Urothelium cell line (cell line): ENCODE measurements at places on chromosomes 13 and 19.
A peak's percentile ranks its signal among the peaks of the same experiment; 100 is the strongest.

DNA sequence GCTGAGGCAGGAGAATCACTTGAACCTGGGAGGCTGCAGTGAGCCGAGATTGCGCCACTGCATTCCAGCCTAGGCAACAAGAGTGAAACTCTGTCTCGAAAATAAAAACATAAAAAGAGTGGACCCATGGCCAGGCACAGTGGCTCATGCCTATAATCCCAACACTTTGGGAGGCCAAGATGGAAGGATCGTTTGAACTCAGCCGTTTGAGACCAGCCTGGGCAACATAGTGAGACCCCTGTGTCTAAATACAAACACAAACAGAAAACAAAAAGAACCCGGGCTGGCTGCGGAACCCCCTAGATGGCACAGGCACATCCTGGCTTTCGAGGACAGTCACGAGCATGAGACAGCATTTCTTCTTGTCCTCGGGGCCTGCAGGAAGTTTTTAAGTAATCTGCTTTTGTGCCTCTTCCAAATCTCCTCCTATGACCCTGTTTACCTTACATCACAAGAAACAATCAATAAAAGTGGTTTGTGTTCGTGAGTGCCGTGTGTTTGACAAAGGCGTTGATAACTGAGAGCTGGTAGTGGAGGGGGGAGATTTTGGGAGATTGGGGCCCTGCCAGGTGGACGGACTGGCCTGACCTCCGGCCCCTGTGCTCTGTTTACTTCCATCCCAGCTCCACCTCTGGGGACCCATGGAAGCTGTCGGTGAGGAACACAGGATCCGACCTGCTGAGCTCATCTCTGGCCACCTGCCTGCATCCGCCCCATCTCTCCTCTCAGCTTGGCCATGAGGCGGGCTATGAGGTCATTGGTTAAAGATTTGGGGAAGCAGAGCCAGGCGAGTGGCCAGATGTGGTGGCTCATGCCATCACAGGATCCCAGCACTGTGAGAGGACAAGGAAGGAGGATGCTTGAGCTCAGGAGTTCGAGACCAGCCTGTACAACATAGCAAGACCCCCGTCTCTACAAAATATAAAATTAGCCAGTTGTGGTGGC lies 5.9 kb upstream of the GDF15 start:
- DNase-seq, result peak; percentile 78

DNA sequence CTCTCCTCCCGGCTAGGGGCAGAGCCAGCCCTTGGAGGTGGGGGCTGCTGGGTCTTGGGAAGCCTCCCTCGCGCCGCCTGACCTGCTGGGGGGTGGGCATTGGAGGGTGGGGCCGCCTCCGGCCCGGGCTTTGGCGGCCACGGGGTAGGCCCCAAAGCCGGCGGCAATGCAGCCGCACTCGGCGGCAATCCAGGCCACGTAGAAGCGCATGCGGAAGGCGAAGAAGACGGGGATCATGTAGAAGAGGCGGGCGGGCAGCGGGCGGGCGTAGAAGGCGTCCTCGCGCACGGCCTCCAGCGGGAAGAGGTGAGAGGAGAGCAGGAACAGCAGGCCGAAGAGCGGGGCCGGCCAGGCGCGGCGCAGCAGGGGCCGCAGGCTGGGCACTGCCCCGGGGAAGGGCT lies 7.7 kb upstream of the TMC4 start:
- no peak for DNase-seq

DNA sequence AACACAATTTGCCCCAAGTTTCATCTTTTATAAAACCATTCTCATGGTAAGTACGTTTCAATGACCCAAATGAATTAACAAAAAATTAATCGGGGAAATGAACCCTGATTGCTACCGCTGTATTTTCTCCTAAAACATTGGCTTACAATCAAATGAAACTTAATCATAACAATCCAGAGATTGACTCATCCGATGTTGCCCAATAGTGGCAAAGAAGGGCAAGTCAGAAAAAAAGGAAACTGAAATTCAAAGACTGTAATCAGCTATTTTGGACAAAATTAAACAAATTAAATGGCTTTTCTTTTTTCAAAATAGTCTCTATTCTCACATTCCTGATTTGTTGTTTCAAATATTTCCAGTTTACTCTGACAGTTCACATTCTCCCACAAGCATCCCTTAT lies 3.9 kb upstream of the ACOD1 start:
- DNase-seq, result no peak

GRCh38 chr13:103540382-103540765 lies 474.2 kb upstream of the SLC10A2 start:
- no peak for DNase-seq

DNA sequence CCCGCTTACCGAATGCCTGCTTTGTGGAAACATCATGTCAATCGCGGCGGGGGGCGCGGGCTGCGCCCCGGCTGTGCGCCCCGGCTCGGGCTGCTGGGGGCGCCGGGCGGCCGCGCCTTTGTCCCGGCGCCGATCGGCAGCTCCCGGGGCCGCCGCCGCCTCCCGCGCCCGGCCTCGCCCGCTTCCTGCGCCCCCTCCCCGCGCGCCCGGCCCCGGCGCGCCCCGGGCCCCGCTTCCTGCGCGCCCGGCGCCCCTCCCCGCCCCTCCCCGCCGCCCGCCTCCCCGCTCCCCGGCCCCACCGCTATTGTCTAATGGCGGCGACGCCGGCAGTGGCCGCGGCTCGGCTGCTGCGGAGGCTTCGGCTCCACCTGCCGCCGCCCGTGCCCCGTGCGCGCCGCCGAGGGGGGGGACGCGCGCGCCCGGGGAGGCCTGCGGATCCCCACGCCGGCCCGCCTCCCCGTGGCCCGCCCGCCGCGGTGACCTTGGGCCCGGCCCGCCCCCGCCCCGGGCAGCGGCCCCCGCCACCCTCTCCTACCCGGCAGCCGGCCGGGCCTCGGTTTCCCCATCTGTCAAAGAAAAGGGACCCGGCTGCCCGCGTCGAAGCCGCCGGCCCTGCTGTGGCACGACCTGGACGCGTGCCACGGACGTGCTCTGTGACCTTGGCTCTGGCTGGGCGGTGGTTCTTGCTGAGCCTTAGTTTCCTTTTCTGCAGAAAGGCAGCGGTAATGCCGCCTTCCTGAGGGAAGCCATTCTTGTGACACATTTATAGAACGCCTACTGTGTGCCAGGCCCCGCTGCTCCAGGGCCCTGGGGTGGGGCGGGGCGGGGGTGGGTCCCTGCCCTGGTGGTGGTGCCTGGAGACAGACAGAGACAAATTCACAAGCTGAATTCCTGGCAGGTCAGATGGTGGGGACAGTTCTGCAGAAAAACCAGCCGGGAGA lies at the start of gene TLE5:
Gene TLE5, minus strand, starts transcription at position 331 of the 941 bp plus-strand sequence. Its CDS starts 295 bp downstream, at position 36.
- peak; percentile 77 for DNase-seq

- no peak for DNase-seq
Measured at GRCh38 chr19:32067685-32068084, 277.7 kb upstream of the ZNF507 start.

DNA sequence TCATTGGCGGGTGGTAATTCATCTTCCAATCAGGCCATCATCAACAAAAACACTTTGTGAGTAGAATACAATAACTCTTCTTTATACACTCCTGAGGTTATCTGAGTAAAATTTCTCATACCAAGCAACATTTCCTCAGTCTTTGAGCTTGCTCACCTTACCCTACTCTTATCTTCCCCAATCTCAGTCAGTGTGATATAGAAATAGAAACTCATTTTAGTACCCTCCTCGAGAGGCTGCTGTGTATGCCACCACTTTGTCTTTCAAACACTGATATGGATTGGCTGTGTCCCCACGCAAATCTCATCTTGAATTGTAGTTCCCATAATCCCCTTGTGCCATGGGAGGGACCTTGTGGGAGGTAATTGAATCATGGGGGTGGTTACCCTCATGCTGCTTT lies 209.7 kb downstream of the RBM26 start:
- no peak for DNase-seq

GRCh38 chr19:44644402-44645016 lies 799 bp downstream of the PVR start:
- DNase-seq, result peak; percentile 57

DNA sequence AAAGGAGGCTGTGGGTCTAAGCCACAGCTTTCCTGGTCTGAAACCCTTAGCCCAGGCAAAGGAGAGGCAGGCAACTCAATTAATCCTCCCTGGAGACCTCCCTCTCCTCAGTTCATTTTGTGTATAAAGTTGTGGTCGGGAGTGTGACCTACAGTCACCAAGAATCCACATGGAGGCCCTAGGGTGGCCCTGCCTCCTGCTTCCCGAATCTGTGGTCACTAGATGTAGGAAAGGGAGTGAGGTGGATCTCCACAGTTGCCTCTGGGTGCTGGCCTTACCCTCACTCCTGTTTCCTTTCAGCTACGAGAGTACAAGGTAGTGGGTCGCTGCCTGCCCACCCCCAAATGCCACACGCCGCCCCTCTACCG lies 1.3 kb downstream of the RPL18A start:
- DNase-seq, result no peak
